ENCODE measurements at places on chromosomes 12 and 14. TPM values are rescaled to one million over a fixed set of nuclear protein-coding genes. Genes with fewer than 3 reads are reported as not detected.
A peak's percentile ranks its signal among the peaks of the same experiment; 100 is the strongest.

Gene DAO
- not detected for total RNA-seq

Gene KRT8
- total RNA-seq, result 0.67 TPM

Gene GPRC5A
- total RNA-seq, result 0.26 TPM

Gene AMIGO2
- total RNA-seq, result 8.0 TPM

Gene NPFF
- not detected for total RNA-seq

Gene REM2
- 8.7 TPM for total RNA-seq

Gene KRT72
- 0.60 TPM for total RNA-seq

Gene LRRC10
- not detected for total RNA-seq

Gene RPL10L
- not detected for total RNA-seq

Gene INHBE
- not detected for total RNA-seq

Gene ATXN2
- total RNA-seq, result 47.6 TPM

Gene ADAM21
- not detected for total RNA-seq

Gene GDF3
- total RNA-seq, result not detected

Gene PLEKHD1
- total RNA-seq, result 0.70 TPM

DNA sequence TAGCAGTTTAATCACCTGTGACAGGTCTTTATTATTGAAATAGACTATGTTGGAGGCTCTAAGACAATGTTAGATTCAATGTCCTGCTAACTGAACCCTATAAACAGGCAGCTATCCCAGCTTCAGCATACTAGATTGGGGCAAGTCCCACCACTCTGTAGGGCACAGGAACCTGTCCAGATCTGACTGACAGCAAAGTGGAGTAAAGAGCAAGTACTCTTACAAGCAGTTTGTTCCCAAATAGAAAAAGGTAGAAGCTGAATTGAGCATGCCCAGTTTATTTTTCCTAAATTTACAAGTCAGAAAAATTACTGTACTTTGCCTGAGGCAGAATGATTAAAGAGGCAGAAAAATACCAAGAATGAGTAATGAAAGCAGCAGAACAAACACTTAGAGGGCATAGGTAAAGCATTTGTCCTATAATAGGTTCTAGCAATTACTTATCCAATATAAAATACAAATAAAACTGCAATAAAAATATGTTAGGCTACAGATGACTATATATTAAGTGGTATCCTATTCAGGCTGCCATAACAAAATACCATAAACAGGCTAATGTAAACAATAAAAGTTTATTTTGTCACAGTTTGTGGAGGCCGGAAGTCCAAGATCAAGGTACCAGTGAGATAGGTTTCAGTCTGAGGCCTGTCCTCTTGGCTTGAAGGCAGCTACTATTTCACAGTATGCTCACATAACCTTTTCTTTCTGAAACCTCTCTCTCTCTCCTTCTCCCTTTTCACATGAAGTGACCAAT, 868.2 kb downstream of the C12orf50 start:
- DNase-seq, result no peak

- DNase-seq, result no peak
Observed at GRCh38 chr12:49527361-49528130, 11.3 kb upstream of the KCNH3 start.

DNA sequence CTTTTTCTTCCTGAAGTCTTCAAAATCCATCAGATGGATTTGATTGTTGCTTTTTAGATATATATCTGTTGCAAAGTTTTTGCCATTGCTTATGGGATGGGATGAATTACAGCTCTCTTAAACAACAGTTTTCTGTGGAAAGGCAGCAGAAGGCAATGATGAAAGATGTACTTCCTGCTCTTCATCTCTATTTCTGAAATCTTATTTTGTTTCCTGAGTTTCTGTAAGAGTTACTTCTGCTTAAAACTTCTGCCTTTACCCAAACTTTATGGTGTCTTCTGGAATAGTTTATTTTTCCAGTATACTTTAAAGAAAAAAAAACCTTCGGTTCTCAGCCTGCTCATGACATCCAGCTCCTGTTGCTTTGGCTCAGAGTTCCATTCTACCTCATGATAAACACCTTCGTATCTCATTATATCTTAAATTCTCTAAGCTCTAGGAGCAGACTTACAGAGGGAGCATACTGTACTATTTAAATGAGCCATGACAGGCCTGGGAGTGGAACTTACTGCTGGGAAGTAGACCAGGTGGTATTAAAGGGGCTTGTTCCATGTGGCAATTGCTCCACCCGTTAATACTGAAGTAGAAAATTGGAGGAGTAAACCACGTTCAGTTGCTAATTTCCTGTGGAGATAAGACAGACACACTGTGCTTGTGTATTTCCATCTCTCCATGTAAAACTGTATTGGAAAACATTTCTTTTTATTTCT, 288.4 kb downstream of the FBXL14 start:
- no peak for DNase-seq

DNA sequence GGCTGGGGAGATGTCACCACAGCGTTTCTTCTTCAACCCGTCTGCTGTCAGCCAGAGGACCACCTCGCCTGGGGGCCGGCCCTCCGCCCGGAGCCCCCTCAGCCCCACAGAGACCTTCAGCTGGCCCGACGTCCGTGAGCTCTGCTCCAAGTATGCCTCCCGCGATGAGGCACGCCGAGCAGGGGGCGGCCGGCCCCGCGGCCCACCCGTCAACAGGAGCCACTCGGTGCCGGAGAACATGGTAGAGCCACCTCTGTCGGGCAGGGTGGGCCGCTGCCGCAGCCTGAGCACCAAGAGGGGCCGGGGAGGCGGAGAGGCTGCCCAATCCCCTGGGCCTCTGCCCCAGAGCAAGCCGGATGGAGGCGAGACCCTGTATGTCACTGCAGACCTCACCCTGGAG, 38.8 kb downstream of the PLEKHG3 start:
- no peak for DNase-seq

DNA sequence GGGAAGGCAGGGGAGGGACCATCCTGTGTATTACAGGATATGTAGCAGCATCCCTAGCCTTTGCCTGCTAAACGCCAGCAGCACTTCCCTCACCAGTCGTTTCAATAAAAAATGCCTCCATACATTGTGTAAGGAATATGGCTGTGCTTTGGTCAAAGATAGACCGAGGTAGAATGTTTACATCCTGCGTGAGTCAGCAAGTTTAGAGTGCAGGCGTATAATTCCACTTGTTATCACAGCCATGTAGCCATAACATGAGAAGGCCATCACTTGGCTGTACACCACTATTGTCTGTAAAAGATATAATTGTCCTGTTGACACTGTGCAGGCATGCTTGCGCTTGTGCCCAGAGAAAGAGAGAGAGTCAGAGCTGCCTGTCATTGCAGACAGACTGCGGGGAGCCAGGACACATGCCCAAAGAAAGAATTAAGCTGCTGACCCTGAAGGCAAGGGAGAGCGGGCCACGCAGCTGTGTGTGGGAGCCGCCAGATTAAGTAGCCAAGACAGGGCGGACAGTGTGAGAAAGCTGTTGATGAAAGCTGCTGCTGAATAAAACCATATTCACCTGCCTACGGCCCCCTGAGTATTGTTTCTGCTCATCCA, 68.4 kb downstream of the CRACR2A start:
- no peak for DNase-seq

GRCh38 chr12:27899151-27899661, 73.3 kb downstream of the PTHLH start:
- no peak for DNase-seq

GRCh38 chr12:76764856-76765255, 941 bp downstream of the ZDHHC17 start:
- no peak for DNase-seq

- no peak for DNase-seq
Observed at GRCh38 chr12:108268397-108268796, 70.7 kb downstream of the CMKLR1 start.

DNA sequence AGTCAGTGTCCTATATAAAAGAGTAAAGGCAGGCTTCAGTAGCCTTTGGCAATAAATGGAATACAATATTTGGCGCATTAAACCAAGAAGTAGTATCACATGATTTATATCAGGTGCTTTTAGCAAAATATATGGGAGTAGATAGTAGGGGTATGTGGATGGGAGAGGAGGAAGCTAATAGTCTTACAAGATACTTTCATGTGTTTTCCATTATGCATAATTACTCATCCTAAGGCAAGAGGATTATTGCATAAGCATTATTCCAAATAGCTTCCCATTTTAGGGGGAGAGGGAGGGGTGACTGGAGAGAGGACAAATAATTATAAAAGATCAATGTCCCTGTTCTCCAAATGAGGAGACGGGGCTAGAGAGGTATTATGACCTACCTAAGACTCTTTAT, 104.3 kb downstream of the DUSP6 start:
- no peak for DNase-seq

- no peak for DNase-seq
Observed at GRCh38 chr12:107064687-107065086, 28.7 kb downstream of the CRY1 start.

DNA sequence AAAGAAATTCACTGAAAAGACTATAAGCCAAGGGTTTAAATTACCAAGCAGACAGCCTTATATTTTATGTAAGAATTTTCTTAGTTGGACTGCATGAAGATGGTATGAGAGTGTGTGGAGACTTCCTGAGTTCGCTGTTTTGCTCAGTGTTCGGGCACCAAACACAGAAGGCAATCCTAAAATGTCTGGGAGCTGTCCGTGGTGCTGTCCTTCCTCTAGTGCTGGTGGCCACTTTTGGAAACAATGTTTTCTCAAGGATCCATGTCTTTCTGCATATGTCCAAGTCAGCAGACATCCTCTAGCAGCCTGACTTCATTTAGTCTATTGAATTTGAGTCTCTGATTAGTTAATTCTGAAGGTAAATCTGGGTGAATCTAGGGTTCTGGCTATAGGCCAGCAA, 135.8 kb downstream of the SLC8A3 start:
- DNase-seq, result no peak

- no peak for DNase-seq
Observed at GRCh38 chr12:85975716-85976115, 101.6 kb downstream of the NTS start.

DNA sequence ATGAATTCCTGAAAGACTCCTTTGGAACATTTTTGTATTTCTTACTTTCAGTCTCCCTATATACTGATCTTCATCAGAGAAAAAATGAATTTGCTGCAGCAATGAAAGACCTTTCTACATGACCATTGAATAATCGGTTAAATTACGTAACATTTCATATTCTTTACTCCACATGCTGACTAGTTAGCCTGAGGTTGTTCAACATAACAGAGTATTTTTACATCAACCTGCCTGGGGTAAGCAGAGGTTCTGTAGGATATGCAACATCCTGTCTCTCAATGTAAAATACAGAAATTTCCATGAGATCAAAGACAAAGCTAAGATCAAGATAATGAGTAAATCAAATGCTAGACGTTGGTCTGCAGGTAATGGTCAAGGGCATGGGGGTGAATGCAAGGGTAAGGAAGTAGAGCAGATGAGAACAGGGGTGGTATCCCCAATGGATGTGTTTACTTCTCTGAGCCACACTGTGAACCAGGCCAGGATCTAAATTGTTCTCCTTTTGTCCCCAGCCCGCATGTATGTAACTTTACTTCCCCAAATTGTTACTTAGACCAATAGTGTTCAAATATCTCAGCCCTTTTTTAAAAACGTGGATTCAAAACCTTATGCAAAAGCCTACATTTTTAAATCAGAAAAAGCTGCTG, 45.4 kb downstream of the DUSP6 start:
- DNase-seq, result no peak

GRCh38 chr14:86902176-86902950, 1090.6 kb downstream of the GALC start:
- no peak for DNase-seq

- no peak for DNase-seq
Observed at GRCh38 chr12:116999066-116999465, 88.3 kb downstream of the FBXW8 start.

DNA sequence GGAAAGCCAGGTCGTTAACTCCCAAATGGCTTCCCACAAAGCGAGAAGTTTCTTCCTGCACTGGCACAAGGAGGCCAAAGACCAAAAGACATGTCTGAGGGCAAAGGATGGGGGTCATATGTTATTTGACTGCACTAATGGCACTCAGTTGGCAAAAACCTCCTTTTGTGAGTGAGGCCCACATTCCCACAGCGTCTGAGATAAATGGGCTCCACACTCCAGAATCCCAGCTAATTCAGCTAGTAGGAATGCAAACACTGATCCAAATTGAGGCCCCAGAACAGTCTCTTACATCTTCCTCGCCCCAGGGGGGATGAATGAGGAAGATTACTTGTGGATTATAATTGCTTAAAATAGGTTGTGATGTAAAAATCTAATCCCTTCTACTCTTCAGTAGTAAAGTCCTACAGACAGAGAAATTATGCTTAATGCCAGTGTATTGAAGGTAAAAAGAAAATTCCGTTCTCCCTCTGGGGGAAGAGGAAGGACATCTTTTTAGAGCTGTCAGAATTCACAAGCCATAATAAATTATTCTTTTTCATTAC, 86.4 kb upstream of the PIWIL1 start:
- DNase-seq, result no peak

GRCh38 chr14:26839481-26839880, 241.6 kb upstream of the NOVA1 start:
- DNase-seq, result no peak

GRCh38 chr12:50937653-50938052, 14.7 kb upstream of the HIGD1C start:
- DNase-seq, result no peak

- DNase-seq, result peak; percentile 21
Observed at GRCh38 chr14:34931206-34931605, 51.6 kb upstream of the SRP54 start.

GRCh38 chr12:22797701-22798100, 172.7 kb downstream of the ETNK1 start:
- no peak for DNase-seq

DNA sequence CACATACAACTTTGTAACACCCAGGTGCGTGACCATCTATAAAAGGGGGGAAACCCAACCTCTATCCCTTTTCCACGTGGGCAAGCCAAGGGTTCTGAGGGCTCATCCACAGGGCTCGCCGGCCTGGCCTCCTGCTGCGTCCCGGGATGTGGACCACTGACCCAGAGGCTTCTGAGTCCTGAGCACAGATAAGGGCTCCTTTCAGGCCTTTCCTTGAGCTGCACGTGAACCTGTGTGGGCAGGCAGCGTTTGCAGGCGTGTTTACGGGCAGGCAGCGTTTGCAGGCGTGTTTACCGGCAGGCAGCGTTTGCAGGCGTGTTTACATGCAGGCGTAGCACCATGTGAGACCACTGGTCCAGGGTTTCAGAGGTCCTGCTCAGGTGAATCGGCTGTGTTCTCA, 3.8 kb downstream of the TCL1A start:
- no peak for DNase-seq

- no peak for DNase-seq
Observed at GRCh38 chr14:65453807-65454480, 41.4 kb downstream of the FUT8 start.

DNA sequence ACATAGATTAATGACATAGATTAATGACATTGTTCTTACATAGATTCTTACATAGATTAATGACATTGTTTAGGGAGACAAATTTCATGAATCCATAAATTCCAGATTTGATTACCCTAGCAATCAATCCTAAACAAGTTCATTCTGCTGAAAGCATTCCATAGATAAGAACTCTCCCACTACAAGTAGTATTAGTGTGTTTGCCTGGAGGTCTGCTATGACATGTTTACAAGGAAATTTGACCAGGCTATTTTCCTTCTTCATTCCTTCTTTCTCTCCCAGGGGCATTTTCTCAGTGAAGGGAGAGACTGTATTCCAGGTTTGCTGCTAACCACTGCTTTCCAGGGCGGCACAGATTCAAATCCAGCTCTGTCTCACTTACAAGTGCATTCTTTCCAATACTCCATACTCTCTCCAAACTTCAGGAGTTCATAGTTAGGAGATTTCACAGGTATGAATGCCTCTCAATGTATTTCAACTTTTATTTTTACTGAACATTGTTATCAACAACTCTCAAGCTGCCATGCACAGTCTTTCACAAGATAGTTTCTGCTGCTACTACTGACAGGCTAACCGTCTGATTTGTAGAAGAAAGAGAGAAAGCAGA, 134.5 kb downstream of the SLC38A1 start:
- no peak for DNase-seq

All from T-helper 17 cell (primary cell).